ENCODE measurements at places on chromosomes 5 and 9.

GRCh38 chr5:7759951-7760580, 90.9 kb downstream of the CFAP90 start:
- DNase-seq: no peak

DNA sequence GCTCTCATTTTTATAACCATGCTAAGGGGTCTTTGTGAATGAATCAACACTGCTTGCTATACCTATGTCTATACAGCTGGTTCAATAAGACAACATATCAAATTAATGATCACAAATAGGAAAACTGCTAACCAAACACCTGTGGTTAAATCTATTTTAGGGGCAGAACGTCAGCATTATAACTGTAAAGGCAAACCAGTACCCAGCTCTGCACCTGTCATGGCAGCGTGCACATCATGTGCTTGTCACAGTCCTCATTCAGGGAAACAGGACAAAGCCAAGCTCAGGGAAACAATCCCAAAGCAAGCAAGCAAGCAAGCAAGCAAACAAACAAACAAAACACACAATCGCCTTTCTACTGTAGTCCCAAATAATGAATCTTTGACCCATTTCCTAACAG, 277.7 kb upstream of the DAP start:
- DNase-seq: no peak

DNA sequence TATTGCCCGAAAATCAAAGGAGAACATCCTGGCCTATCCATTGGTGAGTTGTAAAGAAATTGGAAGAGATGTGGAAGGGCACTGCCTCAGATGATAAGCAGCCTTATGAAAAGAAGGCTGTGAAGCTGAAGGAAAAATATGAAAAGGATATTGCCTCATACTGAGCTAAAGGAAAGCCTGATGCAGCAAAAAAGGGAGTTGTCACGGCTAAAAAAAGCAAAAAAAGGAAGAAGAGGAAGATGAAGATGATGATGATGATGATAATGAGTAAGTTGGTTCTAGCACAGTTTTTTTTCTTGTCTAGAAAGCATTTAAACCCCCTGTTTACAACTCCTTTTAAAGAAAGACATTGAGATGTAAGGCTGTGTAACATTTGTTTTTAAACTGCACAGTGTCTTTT, 59.8 kb upstream of the ZBED3 start:
- no peak for DNase-seq

- DNase-seq: no peak
Measured at GRCh38 chr9:137034039-137034708, 2.3 kb upstream of the FUT7 start.

DNA sequence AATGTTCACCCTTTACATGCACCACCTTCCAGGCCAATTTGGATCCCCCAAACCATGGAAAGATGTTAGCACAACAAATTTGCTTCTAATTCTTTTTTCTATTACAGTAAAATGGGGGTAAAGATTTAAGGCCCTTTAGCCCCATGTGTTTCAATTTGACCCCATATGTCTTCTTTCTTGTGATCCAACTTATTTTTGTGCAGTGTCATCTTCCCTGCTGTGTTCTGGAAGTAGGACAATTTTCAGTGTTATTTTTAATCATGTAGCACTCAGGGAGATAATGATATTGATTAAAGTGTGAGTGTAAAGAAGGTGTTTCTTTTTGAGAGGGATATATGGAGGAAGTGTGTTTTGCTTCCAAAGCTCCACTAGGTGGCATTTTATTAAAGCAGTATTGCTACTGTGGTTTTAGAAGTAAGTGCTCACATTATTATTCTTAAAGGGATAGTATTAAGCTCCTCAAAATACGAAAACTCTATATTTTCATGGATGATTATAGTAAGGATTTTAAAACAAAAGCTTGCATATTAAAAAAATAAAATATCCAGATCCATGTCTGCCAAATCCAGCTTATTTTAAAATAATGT, 118.7 kb upstream of the ATP10B start:
- peak; percentile 9 for DNase-seq

DNA sequence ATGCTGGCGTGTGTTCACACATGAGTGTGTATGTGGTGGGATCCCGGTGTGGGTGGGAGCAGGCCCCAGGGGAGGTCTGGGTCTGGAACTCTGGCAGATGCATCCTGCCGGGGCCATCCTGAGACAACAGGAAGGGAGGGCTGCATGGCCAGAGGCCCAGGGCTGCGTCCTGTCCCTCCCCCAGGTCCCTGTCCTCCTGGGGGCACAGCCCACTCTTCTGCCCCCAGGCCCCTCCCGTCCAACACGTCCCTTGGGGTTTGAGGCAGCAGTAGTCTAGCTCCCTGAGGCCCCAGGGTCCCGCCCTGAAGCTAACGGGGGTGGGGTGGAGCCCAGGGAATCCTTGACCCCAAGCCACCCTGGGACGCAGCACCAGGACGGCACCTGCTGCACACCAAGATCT, 16.6 kb downstream of the FLT4 start:
- DNase-seq: no peak

GRCh38 chr5:20291766-20292165, 303.8 kb upstream of the CDH18 start:
- DNase-seq: no peak

DNA sequence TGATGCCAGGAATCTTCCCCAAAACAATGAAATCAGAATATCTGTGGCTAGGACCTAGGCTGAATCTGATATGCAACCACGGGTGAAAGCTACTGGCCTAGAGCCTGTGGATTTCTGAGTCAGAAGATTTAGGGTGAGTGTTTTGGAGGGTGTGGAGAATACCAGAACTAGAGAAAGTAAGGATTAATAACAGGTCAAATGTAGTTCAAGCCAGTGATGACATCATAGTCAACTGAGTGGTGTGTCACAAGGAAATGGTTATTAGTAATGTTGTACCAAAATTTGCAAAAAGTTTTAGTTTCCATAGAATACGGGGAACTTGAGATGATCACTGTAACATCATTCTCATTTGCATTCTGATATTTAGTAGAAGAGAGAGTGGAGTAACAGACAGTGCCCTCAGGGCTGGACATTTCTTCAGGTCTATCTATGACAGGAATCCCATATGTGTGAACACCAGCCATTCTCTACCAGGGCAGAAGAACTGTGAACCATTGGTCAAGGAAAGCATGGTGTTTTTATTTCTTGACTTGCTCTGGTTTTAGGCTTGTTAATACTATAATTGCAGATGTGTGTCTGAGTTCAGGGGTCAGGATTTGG, 3.7 kb downstream of the GALNT12 start:
- DNase-seq: no peak

DNA sequence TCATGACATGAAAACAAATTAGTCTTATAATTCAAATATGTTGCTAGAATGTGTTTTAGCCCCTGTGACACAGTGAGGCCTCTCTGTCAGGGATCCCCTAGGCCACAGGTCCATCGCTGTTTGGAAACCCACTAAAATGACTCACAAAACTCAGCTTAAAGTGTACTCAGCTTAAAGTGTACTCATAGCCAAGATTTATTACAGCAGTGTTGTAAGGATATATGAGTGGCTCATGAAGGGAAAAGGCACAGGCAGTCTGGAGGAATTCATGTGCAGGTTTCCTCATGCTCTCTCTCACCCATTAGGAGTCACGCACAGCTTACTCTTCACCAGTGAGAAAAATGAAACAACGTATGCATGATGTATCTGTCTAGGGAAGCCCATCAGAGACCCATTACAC, 24.4 kb upstream of the TGFBI start:
- no peak for DNase-seq

DNA sequence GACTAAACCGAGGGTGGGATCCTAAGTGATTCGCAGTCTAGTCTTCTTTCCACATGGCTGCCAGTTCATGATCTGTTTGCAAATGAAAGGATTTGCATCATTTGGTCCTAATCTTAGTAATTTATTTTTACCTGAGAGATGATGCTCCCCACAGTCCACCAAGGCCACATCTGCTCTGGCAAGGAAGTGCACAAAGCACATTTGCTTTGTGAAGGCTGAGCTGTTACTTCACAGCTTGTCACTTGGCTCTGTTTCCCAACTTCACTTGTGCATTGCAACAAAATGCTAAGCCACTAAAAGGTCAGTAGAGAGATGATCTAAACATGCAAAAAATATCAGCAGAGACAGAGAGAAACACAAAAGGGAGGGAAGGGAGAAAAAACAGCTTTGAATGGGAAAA, 128.5 kb upstream of the VLDLR start:
- DNase-seq: no peak

DNA sequence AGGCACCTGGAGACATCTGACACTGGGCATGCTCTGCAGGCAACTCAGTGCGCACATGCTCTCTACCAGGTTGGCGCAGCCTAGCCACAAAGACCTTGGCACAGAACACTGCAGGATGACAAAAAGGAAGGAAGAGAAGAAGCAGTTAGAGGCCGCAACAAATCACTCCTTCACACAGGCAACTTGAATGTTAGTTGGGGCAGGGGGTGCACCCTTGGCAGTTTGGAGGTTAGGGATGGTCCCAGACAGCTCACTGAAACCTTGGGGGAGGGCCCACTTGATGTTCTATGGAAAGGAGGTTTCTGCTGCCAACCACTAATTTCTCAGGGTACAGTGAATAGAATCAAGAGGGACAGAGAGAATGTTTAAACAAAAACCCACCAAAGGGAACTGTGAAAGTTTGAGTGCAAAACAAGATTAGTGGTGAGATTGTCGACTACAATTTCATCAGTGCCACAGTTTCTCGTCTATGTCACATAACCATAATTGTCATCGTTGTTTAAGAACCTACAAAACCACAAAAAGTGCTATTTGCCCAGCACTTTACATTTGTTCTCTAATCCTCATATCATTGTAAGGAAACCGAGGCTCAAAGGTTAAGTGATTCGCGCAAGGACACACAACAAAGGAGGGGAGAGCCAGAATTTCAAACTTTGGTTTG, 48.7 kb downstream of the FBXW11 start:
- no peak for DNase-seq

- DNase-seq: no peak
Measured at GRCh38 chr9:108812396-108813025, 43.3 kb downstream of the ACTL7B start.

- DNase-seq: no peak
Measured at GRCh38 chr9:136147038-136147889, 28.6 kb upstream of the TMEM250 start.

DNA sequence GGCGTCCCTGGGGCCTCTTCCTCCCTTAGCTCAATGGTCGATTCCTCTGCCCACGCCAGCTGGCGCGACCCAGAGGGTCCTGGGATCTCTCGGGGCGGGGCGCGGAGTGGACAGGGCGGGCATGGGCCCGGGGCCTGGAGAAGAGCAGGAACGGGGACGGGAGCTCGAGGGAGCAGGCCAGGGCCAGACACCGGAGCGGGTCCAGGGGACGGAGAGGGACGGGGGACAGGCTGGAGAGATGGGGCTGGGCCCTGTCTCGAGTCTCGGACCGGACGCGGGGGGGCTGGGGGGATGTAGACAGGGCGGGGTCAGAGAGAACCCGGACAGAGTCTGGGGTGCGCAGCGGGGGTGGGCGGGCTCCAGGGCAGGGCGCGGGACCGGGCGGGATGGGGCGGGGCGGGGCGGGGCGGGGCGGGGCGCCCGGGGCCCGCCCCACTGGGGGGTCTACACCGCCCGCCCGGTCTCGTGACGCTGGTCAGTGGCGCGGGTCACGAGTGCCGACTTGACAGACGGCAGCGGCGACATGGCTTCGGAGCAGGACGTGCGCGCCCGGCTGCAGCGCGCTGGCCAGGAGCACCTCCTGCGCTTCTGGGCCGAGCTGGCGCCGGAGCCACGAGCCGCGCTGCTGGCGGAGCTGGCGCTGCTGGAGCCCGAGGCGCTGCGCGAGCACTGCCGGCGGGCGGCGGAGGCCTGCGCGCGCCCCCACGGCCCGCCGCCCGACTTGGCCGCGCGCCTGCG, at the start of gene UAP1L1:
TSS of gene UAP1L1 (plus strand) at position 508 of the 738 bp plus-strand sequence. CDS start at position 524, 16 bp downstream.
- peak; percentile 82 for DNase-seq

GRCh38 chr5:25056836-25057235, 412.1 kb upstream of the CDH10 start:
- no peak for DNase-seq

- peak; percentile 11 for DNase-seq
Measured at GRCh38 chr5:30605693-30606268, 587.7 kb upstream of the CDH6 start.

DNA sequence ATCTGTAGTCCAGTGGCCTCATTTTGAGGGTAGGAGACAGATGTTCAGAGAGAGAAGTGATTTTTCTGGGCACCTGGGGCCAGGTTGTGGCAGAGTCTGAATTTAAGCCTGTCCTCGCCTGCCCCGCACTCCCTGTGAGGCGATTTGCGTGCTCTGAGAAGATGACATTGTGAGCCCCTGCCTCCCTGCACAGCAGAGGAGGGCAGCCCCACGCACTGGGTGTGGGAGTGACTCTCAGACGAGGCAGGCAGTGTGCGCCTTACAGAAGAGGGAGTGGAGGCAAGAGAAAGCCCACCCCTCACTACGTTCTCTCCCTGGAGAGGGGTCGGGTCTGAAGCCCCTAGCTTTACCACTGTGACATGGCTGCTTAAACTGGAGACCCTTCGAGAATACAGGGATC, 35.7 kb downstream of the IRX4 start:
- no peak for DNase-seq

GRCh38 chr5:10485897-10486296, 44.2 kb downstream of the ROPN1L start:
- no peak for DNase-seq

- no peak for DNase-seq
Measured at GRCh38 chr9:129551393-129551973, 69.4 kb downstream of the C9orf50 start.

GRCh38 chr5:154101184-154101583, 62.4 kb downstream of the MFAP3 start:
- no peak for DNase-seq

DNA sequence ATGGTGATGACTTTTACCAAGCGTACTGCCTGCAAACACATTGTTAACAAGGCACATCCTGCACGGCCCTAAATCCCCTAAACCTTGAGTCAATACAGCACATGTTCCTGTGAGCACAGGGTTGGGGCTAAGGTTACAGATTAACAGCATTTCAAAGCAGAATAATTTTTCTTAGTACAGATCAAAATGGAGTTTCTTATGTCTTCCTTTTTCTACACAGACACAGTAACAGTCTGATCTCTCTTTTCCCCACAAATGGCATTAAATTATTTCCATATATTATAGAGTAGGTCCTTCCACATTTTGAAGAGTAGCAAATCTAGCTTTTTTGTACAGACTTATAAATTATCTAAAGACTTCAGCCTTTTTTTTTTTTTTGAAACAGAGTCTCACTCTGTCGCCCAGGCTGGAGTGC, 1.6 kb upstream of the TMEM141 start:
- DNase-seq: no peak

DNA sequence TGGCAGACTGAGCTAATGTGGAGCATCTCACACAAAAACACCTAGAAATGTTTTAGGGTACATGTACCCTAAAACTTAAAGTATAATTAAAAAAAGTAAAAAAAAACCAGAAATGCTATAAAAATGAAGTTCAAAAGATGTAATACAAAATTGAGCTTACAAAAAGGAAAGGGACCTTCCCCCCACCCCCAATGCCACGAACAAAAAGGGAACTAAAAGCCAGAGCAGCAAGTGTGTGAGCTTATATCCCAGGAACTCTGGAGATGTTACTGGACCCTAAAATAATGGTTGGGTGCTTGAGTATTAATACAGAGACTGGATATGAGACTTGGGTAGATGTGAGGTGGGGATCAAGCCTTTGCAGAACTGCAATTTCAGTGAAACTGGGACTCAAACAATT, 11.0 kb downstream of the SPATA9 start:
- no peak for DNase-seq

Data from small intestine (tissue), 16 donors.